ENCODE measurements at places on chromosomes 3 and 15.

GRCh38 chr15:27235681-27236080 is 264.7 kb downstream of the GABRG3 start:
- DNase-seq, result no peak

DNA sequence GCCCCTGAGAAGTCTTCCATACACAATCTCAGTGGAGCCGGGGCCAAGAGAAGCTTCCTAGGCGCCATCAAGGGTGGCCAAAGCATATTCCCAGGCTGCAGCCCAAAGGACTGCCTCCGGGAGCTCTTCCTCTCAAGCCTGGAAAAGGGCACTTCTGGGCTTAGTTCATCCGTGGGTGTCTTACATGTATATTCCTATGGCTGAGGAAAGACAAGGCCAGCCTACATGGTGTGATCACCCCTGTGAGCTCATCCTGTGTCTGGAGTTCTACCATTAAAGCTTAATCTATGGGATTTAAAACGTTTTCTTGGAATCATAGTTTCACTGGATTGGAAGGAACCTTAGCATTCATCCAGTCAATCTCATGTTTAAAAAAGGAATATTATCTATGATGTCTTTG is 21.9 kb upstream of the TIMP4 start:
- DNase-seq, result no peak

- no peak for DNase-seq
Measured at GRCh38 chr3:10524799-10525301, 19.5 kb upstream of the ATP2B2 start.

DNA sequence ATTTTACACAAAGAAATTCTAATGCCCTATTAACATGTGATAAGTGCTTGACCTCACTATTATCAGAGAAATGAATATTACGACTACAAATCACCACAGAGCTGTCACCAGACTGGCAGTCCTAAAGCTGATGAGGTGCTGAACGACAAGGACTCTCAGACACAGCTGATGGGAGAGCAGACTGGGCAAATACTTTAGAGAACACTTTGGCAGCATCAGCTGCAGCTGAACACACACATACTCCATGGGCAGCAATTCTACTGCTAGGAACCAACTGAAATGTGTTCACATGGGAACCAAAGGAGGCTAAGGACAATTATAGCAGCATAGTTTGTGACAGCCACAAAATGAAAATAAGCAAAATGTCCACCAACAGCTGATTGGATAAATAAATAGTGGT is 45.5 kb downstream of the SUSD5 start:
- no peak for DNase-seq

DNA sequence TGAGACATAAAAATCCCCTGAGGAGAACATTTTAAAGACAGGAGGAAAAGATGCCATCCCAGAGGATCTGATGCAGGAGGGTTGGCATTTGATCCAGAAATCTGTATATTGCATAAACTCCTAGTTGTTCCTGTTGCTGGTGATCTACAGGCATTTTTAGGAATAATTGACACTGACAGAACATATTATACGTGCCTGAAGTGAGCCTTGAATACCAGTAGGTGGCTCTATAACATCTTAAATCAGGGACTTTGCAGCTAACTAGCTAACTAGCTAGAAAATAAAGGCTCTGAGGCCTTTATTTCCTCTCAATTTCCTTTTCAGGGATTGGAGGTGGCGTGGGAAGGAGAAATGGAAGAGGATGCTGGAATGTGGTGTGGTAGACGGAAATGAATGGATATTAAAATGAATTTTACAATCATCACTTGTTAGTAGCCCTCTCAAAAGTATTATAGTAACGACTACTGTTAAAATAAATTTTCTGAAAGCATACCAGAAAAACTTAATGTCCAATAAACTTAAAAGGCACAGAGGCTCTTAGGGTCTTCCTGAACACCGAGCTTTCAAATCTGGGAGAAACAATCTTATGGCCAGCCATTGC is 73.8 kb upstream of the ZBED2 start:
- DNase-seq, result no peak

- no peak for DNase-seq
Measured at GRCh38 chr15:42919799-42920518, 619 bp downstream of the TTBK2 start.

GRCh38 chr15:98942431-98942830 is 65.2 kb downstream of the PGPEP1L start:
- no peak for DNase-seq

GRCh38 chr3:1808590-1808989 is 290.1 kb upstream of the CNTN4 start:
- DNase-seq, result no peak

GRCh38 chr3:42804831-42805132 is 492 bp upstream of the HIGD1A start:
- no peak for DNase-seq

DNA sequence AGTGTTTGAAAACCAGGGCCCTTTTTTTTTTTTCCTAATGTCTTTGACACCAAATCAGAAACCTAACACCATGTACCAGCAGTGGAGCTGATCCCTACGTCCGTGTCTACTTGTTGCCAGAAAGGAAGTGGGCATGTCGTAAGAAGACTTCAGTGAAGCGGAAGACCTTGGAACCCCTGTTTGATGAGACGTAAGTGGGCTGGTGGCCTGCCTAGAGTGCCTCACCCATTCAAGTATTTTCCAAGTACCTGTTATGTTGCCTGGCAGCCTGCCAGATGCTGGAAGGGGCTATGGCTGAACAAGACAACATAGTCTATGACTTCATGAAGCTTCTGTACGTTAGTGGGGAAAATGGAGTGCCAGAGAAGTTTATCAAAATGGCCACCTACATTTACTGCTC is 39.7 kb downstream of the ESYT3 start:
- no peak for DNase-seq

GRCh38 chr15:82530606-82531379 is 9.5 kb downstream of the RPS17 start:
- DNase-seq, result peak; percentile 66

DNA sequence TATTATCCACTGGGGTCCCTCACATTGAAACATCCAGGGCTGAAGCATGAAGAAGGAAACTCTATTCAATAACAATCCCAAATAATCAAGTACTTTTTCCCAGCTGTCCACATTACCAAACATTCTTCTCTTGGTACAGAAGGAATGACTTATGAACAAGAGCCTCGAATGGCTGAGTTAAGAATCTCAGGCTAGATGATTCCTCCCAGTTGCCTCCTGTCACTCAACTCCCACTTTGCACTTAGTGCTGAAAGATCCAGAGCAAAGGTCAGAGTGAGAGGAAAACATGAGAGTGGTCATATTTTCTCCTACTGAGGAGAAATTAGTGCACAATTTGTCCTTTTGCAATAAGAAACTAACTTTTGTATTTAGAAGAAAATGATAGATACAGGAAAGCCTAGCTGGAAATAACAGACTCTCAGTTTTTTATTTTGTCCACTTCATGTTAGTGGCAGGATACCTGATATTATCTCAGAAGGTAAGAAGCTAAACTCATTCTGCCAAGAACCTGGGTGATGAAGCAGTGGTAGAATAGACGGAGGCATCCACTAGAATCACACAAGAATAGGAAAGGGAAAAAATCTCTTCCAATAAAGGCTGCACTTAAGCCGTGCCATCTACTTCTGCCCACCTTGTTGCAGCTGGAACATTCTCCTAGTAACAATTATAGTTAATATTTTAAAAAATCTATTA is 46.2 kb downstream of the GADL1 start:
- no peak for DNase-seq

DNA sequence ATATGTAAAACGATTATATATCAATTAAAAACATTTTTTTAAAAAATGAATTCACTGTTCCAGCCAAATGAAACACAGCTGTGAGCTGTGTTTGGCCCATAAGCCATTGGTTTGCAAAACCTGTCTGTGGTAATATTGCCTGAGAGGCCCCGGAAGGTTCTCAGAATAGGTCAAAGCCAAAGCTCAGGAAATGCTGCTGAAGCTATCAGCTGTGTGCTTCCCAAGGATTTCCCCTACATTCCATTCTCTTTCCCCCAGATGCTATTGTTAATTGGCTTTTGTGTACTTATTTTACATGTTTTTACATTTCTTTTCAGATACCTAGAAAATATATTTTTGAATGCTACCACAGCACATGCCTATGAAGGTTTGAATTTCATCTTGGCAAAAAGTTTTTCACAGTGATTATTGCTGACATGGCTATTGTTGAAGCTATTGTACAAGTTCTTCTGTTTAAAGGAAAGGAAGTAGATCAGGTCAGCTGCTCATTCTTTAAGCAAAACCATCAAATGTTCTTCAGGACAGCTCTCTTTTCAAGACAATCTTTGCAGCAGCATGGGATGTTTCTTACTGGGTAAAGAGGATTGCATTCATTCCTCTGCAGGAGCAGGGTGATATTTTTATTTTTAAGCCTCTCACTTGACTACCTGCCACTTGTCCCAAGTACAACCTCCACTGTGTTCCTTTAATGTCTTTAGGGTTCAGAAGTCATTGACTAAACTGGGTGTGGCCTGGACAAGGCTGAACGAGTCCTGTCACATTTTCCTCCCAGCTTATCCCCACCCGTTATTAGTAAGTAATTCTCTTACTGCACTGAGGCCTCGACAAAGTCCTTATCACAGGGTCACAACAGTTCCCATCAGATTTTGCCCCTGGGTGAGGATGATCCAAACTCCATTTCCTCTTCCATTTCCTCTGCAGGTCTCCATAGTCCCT is 26.3 kb upstream of the BNC1 start:
- no peak for DNase-seq

- no peak for DNase-seq
Measured at GRCh38 chr3:33050071-33050653, 46.8 kb downstream of the GLB1 start.

DNA sequence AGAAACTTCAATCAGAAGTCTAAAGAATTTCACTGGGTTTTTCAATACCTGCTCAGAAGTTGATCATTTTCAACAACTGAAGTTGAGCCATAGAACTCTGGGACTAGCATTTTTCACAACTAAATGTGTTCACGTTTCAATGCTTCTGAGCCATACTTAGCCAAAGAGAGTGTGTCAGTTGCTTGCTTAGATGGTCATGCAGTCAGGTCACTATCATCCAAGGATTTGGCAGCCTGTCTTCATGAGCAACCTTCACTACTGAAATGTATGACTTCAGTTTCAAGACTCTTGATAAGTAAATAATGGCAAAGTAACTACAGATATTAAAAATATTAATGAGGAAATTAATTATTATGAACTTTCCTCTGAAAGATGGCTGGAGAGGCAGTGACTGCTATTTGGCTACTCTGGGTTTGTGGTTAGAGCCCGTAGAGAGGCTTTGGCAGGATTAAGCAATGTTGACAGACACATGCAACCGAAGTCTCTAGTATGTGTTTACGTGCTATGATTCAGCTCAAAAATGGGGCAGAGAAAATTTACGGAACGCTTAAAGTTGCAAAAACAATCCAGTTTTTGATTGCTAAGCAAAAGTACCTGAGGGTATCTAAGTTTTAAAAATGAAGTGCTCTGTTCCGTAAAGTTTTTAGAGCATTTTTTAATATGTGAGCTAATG is 133.8 kb downstream of the GMNC start:
- no peak for DNase-seq

GRCh38 chr15:68449389-68449788 is 17.4 kb upstream of the ITGA11 start:
- DNase-seq, result no peak

DNA sequence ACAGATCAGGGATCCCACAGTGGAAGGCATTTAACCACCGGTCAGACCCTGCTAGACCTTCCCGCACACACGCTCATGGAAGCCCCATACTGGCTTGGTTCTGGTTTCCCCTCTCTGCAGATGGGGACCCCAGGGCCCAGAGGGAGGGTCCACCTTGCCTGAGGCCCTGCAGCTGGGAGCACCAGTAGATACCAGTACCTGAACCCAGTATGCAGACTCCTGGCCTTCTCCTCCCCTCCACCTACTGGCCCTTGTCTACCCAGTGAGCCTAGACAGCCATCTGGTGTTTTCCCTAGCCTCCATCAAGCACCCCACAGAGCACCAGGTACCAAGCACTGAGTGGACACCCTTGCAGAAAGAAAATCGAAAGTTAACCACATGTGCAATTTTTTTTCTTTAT is 65.1 kb downstream of the MEGF11 start:
- DNase-seq, result no peak

- no peak for DNase-seq
Measured at GRCh38 chr3:117084277-117084676, 374.7 kb downstream of the TUSC7 start.

DNA sequence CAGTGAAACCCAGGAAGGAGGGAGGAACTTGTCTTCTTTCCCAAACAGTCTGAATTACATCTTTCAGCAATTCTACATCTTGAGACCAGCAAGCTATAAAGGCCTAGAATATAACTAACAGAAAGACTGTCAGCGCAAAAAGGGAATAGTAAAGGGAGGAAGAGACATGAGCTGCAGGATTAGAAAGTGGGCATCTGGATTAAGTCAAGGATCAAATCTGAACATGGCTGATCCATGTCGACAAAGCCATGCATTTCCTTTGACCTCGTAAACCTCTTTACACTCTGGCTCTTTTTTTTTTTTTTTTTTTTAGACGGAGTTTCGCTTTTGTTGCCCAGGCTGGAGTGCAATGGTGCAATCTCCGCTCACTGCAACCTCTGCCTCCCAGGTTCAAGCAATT is 35.4 kb upstream of the KCNMB3 start:
- no peak for DNase-seq

- no peak for DNase-seq
Measured at GRCh38 chr15:38335116-38335515, 82.5 kb downstream of the SPRED1 start.

DNA sequence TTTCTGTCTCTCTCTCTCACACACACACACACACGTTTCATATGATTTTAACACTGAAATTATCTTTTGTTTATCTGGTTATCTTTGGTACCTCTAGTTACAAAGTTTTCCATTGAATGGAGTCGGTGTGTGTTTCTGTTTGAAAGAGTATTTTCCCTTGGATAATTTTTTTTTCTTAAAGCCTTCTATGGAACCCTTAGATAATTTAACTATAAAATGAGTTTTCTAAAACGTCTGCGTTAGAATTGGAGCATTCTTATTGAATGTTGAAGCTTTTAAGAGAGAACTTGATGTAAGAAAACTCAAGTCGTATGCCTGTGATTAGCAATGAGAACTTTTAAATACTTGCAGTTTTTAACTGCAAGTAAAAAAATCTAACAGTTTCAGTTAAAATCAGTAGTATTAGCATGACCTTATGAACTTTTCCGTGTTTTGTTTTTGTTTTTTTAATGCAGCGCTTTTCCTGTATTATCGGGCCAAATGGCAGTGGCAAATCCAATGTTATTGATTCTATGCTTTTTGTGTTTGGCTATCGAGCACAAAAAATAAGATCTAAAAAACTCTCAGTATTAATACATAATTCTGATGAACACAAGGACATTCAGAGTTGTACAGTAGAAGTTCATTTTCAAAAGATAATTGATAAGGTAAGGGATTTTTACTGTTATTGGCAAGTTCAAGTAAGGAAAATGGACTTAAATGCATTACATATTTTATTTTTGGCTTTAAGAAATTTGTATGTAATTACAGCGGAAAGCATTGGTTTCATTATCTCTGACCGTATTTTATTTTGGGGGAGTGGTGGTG is 3.0 kb downstream of the SMC4 start:
- no peak for DNase-seq

GRCh38 chr3:180633722-180634121 is 31.8 kb downstream of the TTC14 start:
- DNase-seq, result no peak

DNA sequence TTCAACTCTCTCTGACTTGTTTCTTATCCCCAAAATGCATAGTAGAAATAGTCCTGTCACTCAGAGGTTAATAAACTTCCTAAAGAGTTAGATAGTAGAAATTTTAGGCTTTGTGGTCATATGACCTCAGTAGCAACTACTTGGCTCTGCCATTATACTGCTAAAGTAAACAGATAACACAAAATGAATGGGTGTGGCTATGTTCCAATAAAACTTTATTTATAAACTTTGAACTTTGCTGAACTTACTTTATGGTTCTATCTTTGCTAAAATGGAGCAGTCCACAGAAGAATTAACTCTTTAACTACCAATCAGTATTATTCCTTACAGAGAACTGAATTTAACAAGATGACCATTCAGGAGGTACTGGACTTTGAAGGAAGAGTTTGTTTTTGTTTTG is 393.6 kb upstream of the CDIN1 start:
- DNase-seq, result no peak
